Sciatic nerve (tissue), 2 donors: ENCODE measurements at places on chromosomes 3 and 15. TPM values are rescaled to one million over a fixed set of nuclear protein-coding genes. Genes with fewer than 3 reads are reported as not detected.

Gene ANKRD34C
- total RNA-seq = 0.13 TPM

Gene COL6A5
- total RNA-seq = not detected

Gene SNX22
- total RNA-seq = 2.1 TPM

Gene KNL1
- 0.89 TPM for total RNA-seq

Gene FBLN2
- total RNA-seq = 236 TPM

Gene NR1I2
- total RNA-seq = not detected

Gene EPHA6
- 0.98 TPM for total RNA-seq

Gene P2RY14
- total RNA-seq = 8.9 TPM

Gene CHRNB4
- not detected for total RNA-seq

Gene CASR
- total RNA-seq = not detected

Gene BUB1B
- total RNA-seq = 0.67 TPM

Gene LRRC31
- not detected for total RNA-seq

Gene MYL3
- 3.3 TPM for total RNA-seq

Gene CACNA2D3
- 6.9 TPM for total RNA-seq

- DNase-seq = no peak
Measured at GRCh38 chr15:71603379-71603778, 207.0 kb upstream of the NR2E3 start.

GRCh38 chr3:53111822-53112221, 18.4 kb downstream of the RFT1 start:
- DNase-seq = no peak

DNA sequence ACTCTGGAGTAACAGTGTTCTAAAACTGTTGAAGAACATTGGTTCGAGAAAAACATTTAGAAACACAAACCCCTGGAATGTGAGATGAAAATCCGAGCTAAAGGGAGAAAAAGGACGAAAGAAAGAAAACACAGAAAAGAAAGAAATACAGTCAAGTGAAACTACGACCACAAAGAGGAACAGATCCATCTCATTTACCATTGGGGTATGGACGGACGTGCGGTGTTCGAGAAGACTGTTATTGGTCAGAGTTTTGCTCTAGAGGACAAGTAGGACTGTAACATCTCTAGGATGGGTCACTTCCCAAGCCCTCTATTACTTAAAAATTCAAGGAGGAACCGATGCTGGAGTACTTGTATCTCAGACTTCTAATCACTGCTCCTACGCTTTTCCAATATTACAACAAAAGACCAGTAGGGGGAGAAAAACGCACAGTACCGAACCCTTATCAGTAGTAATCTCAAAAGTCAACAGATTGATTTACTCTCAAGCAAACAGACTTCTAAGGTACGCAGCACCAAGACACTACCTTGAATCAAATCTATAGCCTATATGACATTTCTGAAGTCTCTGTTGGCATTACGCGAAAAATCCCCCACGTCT, 1.1 kb upstream of the PIK3CA start:
- DNase-seq = no peak

DNA sequence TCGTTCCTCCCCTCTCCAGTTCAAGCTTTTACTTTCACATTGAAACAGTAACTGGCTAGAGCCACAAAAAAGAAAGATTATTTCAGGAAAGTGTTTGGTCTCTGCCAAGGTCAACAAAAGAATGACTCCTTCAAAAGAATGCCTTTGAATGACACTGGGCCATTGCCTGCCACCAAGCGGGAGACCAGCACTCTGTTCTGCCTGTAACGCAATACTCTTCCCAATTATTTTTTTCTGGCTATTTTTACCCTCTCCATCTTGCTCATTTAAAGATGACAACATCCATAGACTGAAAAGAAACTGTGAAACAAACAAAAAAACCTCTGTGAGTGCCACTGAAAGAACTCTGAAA, 37.3 kb downstream of the EHHADH start:
- DNase-seq = no peak

DNA sequence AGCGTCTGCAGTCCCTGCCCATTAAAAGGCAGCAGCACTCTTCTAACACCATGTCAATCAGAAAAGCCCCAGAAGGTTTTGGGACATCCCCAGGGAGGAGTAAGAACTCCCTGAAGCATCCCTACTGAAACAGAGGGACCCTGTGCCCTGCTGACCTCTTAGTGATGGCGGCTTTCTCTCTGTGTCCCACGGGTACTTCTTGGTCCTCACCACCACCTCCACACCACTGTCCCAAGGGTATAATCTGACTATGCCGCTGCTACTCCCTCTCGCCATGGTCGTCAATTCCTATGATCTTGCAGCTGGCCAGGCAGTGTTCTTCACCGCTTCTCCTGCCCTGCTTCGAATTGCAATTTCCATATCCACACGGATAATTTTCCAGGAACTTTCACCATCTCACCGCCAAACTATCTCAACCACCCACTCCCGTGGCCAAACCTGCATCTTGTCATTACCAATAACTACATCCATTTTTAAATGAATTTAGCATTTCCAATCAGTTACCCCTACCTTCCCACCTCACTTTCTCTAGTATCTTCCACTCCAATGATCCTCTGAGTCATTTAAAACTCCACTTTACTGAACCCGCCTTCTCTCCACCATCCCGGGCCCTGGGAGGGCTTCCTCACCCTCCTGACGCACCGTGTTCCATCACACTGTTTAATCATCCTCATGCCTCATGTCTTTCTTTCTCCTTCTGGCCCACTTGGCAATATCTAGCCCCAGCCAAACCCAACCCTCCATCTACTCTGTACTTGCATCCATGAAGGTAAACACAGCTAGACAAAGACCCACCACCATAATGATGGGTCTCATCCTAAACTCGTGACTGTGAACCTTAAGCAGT, 23.7 kb downstream of the PRR23E start:
- no peak for DNase-seq

DNA sequence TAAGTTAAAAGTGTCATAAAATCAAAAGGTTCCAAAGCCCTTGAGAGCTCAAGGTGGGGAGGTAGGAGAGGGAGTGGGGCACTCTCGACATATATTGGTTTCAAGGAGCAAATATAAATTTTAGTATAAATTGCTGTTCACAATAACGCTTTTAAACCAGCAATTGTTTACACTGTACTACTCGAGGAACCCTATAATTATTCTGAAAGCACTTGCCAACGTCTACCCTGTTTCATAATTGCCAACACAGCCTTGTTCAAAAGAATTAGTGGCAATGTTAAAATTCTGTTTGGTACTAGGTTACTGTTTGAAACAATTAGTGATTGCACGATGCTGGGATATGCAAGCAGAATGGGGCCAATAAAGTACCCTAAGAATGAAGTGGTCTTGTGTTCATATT, 76.3 kb upstream of the ICE2 start:
- no peak for DNase-seq

- DNase-seq = no peak
Measured at GRCh38 chr3:164351131-164351530, 727.2 kb downstream of the SI start.

- no peak for DNase-seq
Measured at GRCh38 chr3:143218166-143218835, 98.7 kb downstream of the CHST2 start.

- DNase-seq = no peak
Measured at GRCh38 chr3:174132421-174133042, 726.6 kb upstream of the NAALADL2 start.

DNA sequence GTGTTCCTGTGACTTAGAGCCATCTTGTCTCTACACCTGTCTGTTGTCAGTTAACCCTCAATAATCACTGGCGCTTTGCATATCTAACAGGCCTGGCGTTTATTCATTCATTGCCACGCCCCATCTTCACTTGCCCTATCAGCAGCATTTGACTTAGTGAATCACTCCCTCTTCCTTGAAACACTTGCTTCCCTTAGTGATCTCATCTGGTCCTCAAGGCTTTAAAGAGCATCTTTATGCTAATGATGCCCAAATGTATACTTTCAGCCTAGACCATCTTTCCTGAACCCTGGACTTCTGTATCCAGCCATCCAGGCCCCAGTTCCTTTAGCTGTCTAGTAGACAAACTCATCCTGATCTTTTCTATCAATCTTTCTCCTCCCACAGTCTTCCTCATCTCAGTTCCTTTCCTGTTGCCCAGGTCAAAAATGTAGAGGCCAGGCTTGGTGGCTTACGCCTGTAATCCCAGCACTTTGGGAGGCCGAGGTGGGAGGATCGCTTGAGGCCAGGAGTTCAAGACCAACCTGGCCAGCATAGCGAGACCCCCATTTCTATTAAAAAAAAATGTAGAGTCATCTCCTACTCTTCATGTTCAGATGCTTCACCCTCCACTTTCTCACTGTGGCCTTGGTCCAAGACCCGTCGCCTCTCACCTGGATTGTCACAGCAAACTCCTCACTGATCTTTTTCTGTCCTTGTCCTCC, 1.4 kb upstream of the IGDCC4 start:
- DNase-seq = no peak

- no peak for DNase-seq
Measured at GRCh38 chr3:36814776-36815175, 50.4 kb upstream of the DCLK3 start.

- no peak for DNase-seq
Measured at GRCh38 chr3:4645468-4645867, 152.3 kb downstream of the ITPR1 start.

- DNase-seq = no peak
Measured at GRCh38 chr3:171172070-171172469, 145.6 kb upstream of the SLC2A2 start.

DNA sequence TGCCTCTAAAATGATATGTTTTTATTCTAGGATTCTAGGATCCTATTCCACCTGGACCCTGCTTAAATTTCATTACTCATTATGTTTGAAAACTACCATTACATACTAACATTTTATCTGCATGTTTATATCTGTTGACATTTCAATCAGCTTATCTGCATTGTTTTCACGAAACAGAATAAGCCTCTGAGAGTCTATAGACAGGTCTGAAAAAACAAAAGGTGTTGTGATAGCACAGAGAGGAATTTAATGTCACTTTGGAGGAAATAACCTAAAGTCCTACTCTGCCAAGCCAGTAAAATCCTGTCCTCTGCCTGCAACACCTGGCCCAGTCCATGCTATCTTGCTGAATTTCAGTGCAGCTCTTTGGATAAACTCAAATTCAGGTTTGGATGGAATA, 315.2 kb downstream of the ZBTB20 start:
- no peak for DNase-seq

DNA sequence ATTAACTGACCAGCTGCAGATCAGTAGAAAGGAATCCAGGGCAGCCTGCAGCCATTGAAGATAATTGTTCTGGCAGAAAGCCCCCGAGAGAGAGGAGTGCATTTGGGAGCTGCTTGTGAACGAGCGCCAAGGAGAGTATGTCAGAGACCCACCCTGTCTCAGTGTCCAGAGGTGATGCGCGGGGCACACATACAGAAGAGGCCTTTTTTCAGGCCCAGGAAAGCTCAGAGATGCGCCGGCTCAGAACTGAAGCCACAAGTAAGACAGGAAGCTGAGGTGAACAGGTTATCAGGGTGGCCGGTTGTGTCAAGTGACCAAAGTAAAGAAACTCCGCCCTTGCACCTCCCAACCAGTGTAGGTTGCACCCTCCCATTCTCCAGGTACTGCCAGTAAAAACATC, 59.8 kb upstream of the HEG1 start:
- DNase-seq = no peak

- no peak for DNase-seq
Measured at GRCh38 chr3:42800251-42800650, 4.0 kb downstream of the HIGD1A start.

- DNase-seq = no peak
Measured at GRCh38 chr3:86958534-86958933, 32.4 kb downstream of the VGLL3 start.

DNA sequence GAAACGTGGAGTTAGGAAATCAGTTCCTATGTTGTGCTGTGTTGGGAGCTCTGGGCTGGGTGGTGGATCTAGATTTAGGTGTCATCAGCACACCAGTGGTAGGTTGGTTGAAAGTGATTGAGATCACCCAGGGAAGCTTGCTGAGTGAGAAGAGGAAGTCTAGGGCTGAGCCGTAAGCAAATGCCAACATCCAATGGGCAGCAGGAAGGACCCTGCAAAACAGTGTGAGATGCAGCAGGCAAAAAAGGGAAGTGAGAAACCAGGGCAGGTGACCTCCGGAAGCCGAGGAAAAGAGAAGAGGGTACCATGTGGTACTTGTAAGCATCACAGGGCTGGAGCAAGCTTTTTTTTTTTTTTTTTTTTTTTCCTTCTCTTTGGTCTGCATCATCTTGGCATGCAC, 15.9 kb upstream of the COPG1 start:
- no peak for DNase-seq

DNA sequence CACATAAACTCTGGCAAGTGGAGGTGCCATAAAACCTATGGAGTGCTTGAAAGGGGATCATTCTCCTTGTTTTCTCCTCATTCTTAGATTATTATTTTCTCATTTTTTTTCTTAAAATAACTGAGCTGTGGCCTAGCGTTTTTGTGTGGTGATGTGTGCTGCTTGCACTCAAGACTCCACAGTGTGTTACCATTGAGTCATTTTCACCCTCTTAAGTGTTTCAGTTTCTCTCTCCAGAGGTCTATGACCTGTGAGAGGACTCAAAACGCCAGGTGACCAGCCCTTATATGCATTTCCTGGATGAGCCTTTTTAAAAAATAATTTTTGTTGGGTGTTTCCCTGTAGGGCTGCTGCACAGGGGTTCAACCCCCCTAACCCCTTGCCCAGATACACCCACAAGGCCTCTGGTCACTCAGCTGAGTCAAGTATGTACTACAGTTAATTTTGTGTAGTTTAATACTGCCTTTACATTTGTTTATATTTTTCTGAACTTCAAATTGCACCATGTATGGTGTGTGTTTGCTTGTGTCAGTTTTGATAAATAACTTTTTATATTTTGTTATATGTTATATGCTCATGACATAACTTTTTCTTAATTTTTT, 15.4 kb upstream of the BTLA start:
- DNase-seq = no peak

GRCh38 chr15:57398336-57398735, 22.0 kb downstream of the CGNL1 start:
- DNase-seq = no peak

DNA sequence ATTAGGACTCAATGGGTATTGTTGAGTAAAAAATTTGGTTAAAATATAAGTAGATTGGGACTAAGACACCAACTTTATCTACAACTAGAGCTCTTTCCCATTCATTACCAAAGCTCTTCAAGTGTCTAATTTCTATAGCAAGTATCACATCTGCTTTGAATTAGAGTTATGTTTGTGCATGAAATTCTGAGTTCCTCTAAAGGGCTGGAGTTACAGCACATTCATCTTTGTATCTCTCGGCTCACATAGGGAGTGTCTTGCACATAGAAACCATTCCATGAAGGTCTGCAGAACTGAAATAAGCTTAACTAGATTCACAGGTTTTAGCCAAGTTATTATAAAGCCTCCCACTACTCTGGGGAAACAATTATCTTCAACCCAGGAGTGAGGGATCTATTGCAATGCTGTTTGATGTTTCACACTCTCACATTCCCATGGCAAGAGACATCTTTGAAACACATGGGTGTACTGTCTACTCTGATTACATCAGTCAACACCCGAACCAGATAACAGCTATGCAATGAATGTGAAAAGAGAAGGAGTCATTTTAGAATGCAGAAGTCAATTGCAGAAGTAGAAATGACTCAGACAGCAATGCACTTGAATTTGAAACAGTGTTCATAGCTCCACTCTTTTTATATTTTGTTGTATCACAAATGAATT, 93.1 kb upstream of the KBTBD8 start:
- no peak for DNase-seq

GRCh38 chr3:9068051-9068450, 104.8 kb upstream of the RAD18 start:
- DNase-seq = no peak
